ENCODE measurements at places on chromosomes 16 and 17.
A peak's percentile ranks its signal among the peaks of the same experiment; 100 is the strongest.

- H3K4me1 ChIP-seq = no peaks in the 10 kb centered on the region
- H3K36me3 ChIP-seq = no peaks in the 10 kb centered on the region
- H3K27ac ChIP-seq = no peak overlapping the region
- no peak for DNase-seq
Observed at GRCh38 chr16:73231379-73231778, 183.5 kb upstream of the ZFHX3 start.

GRCh38 chr16:2815299-2815771, 1.7 kb upstream of the PRSS21 start:
- peaks cover 22% of the 10 kb centered on the region for H3K36me3 ChIP-seq
- no peaks in the 10 kb centered on the region for H3K27me3 ChIP-seq
- no peak overlapping the region for H3K4me3 ChIP-seq
- no peak overlapping the region for H3K27ac ChIP-seq

DNA sequence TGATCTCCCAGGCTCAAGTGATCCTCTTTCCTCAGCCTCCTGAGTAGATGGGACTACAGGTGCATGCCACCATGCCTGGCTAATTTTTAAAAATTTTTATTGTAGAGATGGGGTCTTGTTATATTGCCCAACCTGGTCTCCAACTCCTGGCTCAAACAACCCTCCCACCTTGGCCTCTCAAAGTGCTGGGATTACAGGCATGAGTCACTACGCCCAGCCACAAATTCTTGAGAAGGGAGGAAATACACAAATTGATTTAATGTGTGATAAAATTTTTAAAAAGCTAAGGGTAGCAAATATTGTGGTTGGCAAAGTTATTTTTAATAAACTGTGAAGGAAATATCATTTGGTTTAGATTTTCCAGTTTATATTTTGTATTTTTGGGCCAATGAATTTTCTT, 9.6 kb downstream of the ITGAD start:
- no peak for DNase-seq
- H3K4me3 ChIP-seq = no peak overlapping the region
- H3K4me1 ChIP-seq = 0 out of 3 replicates have a peak, but pooled peaks cover 3% of the 10 kb centered on the region
- no peaks in the 10 kb centered on the region for H3K36me3 ChIP-seq
- H3K27ac ChIP-seq = no peak overlapping the region
- H3K27me3 ChIP-seq = peaks cover 11% of the 10 kb centered on the region

DNA sequence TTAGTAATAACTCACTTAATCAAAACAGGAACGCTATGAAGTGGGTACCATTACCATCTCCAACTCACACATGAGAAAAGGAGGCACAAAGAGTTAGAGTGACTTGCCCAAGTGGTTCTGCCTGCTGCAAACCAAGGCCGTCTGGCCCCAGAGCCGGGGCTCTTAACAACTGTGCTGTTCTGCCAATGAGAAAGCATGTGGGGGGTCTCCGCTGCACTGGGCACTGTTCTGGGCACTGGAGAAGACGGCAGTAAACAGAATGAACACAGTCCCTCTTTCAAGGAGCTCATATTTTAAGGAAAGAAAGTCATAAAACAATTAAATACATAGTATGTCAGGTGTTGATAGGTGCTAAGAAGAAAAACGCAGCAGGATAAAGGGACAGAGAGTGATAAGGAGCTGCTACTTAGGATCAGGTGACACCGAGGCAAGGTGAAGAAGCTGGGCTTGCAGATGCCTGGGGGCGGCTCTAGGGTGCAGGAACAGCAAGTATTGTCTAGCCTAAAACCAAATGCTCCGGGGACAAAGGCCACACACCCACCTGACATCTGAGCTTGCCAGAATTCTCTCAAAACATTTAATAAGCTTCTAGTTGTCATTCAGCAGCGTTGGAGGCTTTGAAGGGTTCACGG, 6.5 kb downstream of the STX8 start:
- DNase-seq = no peak
- no peak overlapping the region for H3K27ac ChIP-seq
- no peaks in the 10 kb centered on the region for H3K27me3 ChIP-seq

DNA sequence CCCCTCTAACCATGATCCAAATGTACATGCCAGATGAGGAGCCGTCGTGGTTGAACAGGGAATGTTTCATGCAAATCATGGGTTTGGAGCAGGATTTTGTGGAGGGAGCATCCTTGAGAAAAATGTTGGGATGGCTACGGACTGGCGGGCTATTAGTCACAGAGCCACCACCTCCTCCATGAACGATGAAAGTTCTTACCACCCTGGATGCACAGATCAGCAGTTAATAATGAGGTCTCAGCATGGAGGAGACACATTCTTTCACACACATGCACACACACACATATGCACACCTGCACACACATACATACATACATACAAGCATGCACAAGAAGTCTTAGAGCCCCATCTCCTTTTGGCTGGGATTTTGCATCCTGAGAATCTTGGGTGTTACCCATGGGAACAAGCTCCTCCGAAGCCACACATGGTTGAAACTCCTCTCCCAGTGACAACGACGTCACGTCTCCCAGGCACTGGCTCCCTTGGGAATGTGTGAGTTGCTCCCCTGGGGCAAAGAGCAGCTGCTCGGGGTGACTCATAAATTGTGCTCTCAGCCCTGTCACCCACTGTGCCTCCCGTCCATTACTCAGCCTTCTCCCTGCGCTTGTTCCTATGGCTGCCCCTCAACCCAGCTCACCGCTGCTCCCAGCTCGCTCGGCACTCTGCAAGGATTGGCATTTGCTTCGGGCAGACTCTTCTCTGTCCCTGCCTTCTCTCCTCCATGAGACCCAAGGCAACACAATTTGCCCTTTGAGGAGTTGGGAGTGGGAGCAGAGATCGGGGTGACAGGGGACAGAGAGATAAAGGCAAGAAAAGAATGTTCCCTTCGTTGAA, 344.6 kb downstream of the SOX9 start:
- H3K36me3 ChIP-seq = no peaks in the 10 kb centered on the region
- no peaks in the 10 kb centered on the region for H3K27me3 ChIP-seq
- DNase-seq = no peak
- no peak overlapping the region for H3K27ac ChIP-seq
- H3K4me3 ChIP-seq = no peak overlapping the region

GRCh38 chr17:42373896-42374295, 14.3 kb downstream of the STAT3 start:
- H3K27ac ChIP-seq = no peak overlapping the region
- no peaks in the 10 kb centered on the region for H3K27me3 ChIP-seq
- H3K36me3 ChIP-seq = peaks cover 11% of the 10 kb centered on the region
- H3K4me3 ChIP-seq = no peak overlapping the region
- H3K4me1 ChIP-seq = no peaks in the 10 kb centered on the region
- no peak for DNase-seq

DNA sequence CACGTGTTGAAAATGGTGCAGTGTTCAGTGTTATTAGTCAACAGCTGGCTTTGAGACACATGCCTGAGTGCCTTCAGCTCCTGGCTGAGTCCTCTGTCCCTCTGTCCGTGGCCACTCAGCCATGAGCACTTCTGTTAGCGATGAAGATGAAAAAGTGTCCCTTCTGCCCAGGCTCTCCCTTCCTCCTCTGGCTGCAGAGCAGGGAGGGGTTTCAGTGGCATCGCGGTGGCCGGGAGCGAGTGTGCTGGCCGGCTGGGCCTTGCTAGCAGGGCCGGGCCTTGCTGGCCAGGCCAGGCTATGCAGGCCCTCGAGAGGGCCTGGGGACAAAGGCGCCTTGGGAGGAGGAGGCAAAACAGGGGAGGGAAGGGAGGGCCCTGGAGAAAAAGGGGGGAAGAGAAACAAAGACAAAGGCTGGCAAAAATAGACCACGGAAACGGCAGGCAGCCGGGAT, 47.7 kb downstream of the CMIP start:
- H3K36me3 ChIP-seq = peaks cover 28% of the 10 kb centered on the region
- H3K27ac ChIP-seq = peak overlapping the region; percentile 37
- no peak for DNase-seq
- no peak overlapping the region for H3K4me3 ChIP-seq

DNA sequence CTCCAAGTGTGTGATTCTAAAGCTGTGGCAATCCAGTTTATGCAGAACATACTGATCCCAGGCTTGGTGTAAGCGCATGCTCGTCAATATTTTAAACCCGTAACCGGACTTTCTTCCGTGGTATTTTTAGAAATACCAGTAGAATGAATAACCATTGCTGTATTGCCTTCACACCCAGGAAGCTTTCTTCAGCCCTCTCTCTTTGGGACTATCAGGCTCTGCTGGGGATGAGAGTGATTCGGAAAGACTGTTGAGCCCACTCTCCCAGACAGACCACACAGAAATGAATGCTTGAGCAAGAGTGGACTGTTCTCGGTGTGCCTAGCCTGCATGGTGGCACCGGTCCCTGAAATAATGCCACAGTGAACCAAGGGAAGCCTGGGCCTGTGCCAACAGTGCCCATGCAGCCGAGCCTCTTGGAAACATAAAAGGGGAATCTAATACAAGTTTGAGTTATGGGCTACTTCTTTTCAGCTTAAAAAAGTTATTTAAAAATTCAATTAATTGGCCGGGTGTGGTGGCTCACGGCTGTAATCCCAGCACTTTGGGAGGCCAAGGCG, 89.9 kb upstream of the ELAC2 start:
- DNase-seq = no peak
- no peaks in the 10 kb centered on the region for H3K27me3 ChIP-seq
- no peak overlapping the region for H3K27ac ChIP-seq
- H3K36me3 ChIP-seq = no peaks in the 10 kb centered on the region
- H3K4me1 ChIP-seq = no peaks in the 10 kb centered on the region

DNA sequence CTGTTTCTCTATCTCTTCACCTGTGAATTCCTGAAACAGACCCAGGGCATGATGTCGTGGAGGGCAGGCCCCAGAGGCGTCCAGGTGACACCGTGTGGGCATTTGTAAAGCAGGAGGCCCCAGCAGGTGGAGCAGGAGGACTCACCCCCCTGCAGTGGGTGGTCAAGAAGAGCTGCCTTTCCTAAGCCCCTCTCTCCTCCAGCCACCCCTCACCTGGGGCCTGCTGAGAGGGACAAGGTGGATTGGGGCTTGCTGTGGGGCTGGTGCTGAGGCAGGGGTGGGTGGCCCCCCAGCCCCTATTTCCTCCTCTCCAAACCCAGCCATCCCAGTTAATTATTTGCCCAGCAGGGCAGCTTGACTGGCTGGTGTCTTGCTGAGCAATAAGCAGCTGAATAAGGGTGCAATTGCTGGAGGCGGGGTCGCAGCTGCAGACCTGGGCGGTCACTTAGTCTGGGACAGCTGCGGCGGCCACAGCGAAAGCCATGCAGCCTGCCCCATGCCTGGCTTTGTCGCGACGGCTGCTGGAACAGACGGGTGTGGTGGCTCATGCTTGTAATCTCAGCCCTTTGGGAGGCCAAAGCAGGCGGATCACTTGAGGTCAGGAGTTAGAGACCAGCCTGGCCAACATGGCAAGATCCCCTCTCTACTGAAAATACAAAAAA, 56.4 kb downstream of the JPH3 start:
- H3K4me1 ChIP-seq = no peaks in the 10 kb centered on the region
- no peak overlapping the region for H3K27ac ChIP-seq
- H3K27me3 ChIP-seq = peaks cover 81% of the 10 kb centered on the region
- no peaks in the 10 kb centered on the region for H3K36me3 ChIP-seq
- H3K4me3 ChIP-seq = no peak overlapping the region

DNA sequence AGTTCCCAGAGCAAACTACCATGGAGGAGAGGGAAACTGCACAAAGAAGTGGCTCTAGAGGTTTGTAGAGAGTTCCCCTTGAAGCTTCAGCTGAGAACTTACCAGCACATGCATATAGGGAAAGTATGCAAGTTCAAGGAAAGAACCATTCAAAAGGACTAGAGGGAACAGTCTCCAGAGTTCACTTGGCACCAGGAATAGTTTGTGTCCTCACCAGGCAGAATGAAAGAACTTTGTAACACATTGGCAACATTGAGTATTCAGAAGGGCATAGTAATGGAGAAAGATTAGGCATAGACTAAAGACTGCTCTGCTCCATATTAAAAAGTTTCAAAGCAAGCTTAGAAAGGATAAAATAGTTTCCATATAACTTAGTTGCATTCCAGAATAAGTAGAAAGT, 155.4 kb upstream of the TOM1L1 start:
- no peaks in the 10 kb centered on the region for H3K27me3 ChIP-seq
- no peaks in the 10 kb centered on the region for H3K36me3 ChIP-seq
- no peak for DNase-seq
- H3K27ac ChIP-seq = no peak overlapping the region
- no peak overlapping the region for H3K4me3 ChIP-seq

GRCh38 chr17:64337676-64338075, 53.0 kb downstream of the PECAM1 start:
- no peak for DNase-seq
- H3K4me1 ChIP-seq = peaks cover 11% of the 10 kb centered on the region
- no peak overlapping the region for H3K27ac ChIP-seq
- H3K27me3 ChIP-seq = no peaks in the 10 kb centered on the region
- H3K4me3 ChIP-seq = no peak overlapping the region

All from K562 (cell line).